ENCODE measurements at places on chromosomes 7 and 10. TPM values are rescaled to one million over a fixed set of nuclear protein-coding genes. Genes with fewer than 3 reads are reported as not detected.

Gene DENND2A
- 0.15 TPM for total RNA-seq

Gene CCDC186
- 6.9 TPM for total RNA-seq

Gene LBX1
- not detected for total RNA-seq

Gene OR6B1
- not detected for total RNA-seq

Gene TDRD1
- not detected for total RNA-seq

Gene DOCK1
- total RNA-seq, result 40.0 TPM

Gene TBRG4
- 73.6 TPM for total RNA-seq

Gene SPDYE2
- not detected for total RNA-seq

Gene ADAM22
- 0.67 TPM for total RNA-seq

Gene SEMA3D
- total RNA-seq, result 3.2 TPM

Gene KCND2
- total RNA-seq, result 0.05 TPM

All from mammary microvascular endothelial cell (primary cell).